ENCODE measurements at places on chromosomes 6 and 20. TPM values are rescaled to one million over a fixed set of nuclear protein-coding genes. Genes with fewer than 3 reads are reported as not detected.

- no peaks in the 10 kb centered on the region for H3K36me3 ChIP-seq
- no peak for DNase-seq
- H3K27me3 ChIP-seq: peaks cover 21% of the 10 kb centered on the region
- no peak overlapping the region for H3K4me3 ChIP-seq
Measured at GRCh38 chr6:29146179-29146578, 24.5 kb upstream of the OR2J2 start.

- no peak overlapping the region for H3K4me3 ChIP-seq
- H3K36me3 ChIP-seq: no peaks in the 10 kb centered on the region
- H3K4me1 ChIP-seq: no peaks in the 10 kb centered on the region
- H3K27me3 ChIP-seq: no peaks in the 10 kb centered on the region
- DNase-seq: no peak
Measured at GRCh38 chr6:60867548-60867947, 1418.5 kb downstream of the KHDRBS2 start.

GRCh38 chr6:33751771-33752645 lies 5.3 kb upstream of the IP6K3 start:
- H3K4me3 ChIP-seq: no peak overlapping the region
- no peak for DNase-seq
- no peak overlapping the region for H3K27ac ChIP-seq

GRCh38 chr6:119250036-119250435 lies 99.5 kb downstream of the MAN1A1 start:
- no peak overlapping the region for H3K4me3 ChIP-seq
- no peak overlapping the region for H3K27ac ChIP-seq
- H3K27me3 ChIP-seq: no peaks in the 10 kb centered on the region
- H3K36me3 ChIP-seq: peaks cover 16% of the 10 kb centered on the region

DNA sequence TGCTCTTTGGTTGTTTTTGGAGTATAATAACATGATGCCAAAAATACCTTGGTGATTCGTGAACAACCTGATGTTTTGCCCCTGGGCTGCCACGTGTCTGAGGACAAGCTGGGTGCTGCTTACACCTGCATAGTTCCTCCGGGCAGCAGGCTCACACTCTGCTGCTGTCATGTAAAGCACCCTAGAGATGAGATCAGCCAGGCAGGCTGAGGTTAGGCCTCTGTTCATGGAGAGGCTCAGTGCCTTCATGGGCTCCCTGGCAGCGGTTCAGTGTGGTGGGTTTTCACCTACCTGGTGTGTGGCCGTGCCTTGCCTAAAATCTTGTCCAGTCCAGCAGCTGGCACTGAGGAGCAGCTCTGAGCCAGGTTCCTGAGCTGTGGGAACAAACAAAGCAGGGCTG lies 60.1 kb upstream of the TAGAP start:
- H3K4me1 ChIP-seq: peaks cover 79% of the 10 kb centered on the region
- no peaks in the 10 kb centered on the region for H3K27me3 ChIP-seq
- peak; percentile 34 for DNase-seq
- H3K27ac ChIP-seq: peak overlapping the region; percentile 83
- no peaks in the 10 kb centered on the region for H3K36me3 ChIP-seq

DNA sequence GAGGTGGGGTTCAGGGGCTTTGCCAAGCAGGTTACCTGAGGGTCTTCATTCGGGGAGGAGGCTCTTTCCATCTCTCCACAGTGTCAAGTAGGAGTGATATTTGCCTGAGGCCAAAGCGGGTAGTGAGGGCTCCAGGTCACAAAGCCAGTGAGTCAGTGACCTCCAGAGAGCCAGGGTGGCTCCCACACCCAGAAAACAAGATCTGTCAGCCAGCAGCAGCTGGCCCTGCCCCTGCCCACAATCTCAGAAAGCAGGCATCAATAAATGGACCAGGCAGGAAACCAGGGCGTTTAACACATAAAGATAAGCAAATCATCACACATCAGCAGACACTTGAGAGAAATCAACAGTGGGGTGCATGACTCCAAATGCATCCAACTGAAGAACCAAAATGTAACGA lies 250.8 kb downstream of the CDH26 start:
- peaks cover 4% of the 10 kb centered on the region for H3K27me3 ChIP-seq
- H3K4me3 ChIP-seq: no peak overlapping the region
- no peak overlapping the region for H3K27ac ChIP-seq

DNA sequence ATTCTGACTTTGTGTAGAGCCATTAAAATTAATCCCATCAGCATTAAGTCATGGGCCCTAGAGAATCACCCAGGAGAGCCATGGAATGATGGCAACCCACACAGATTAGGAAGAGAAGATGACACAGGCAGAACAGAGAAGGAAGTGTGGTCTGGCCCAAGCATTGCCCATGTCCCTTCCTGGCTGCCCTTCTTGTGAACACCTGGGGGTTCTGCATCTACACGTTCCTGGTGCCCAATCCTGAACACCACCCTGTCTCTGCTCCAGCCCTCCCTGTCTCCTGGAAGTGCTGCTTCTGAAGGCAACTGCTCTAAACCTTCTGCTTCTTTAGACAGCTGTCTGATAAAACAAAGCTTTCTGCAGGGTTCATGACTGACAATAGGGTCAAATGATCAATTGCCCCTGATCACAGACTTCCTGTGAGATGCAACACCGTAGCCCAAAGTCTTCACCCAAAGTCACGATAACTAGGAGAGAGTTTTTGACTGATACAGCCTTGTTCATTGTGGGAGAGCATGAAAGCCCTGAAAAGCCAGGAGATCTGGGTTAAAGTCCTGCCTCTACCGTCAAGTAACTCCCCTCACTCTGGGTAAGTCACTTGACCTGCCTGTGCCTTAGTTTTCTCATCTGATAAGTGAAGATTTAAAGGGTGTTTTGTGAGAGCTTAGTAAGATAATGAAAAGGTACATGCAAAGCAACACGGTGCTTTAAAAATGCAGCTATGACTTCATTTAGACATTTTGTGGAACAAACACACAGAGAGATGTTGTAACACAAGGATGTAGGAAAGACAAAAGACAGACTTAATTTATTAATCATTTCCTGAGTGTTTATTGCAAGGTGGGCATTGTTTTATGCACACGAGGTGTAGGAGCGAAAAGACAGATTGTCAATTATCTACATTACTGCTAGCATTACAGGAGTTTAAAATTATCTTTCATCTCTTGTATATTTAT lies 291.2 kb upstream of the STXBP5 start:
- no peaks in the 10 kb centered on the region for H3K36me3 ChIP-seq
- no peak overlapping the region for H3K4me3 ChIP-seq
- no peaks in the 10 kb centered on the region for H3K27me3 ChIP-seq
- H3K4me1 ChIP-seq: peaks cover 3% of the 10 kb centered on the region

GRCh38 chr20:46928580-46929132 lies 34.0 kb downstream of the EYA2 start:
- H3K27ac ChIP-seq: no peak overlapping the region
- no peaks in the 10 kb centered on the region for H3K4me1 ChIP-seq
- no peaks in the 10 kb centered on the region for H3K36me3 ChIP-seq
- H3K27me3 ChIP-seq: peaks cover 24% of the 10 kb centered on the region

DNA sequence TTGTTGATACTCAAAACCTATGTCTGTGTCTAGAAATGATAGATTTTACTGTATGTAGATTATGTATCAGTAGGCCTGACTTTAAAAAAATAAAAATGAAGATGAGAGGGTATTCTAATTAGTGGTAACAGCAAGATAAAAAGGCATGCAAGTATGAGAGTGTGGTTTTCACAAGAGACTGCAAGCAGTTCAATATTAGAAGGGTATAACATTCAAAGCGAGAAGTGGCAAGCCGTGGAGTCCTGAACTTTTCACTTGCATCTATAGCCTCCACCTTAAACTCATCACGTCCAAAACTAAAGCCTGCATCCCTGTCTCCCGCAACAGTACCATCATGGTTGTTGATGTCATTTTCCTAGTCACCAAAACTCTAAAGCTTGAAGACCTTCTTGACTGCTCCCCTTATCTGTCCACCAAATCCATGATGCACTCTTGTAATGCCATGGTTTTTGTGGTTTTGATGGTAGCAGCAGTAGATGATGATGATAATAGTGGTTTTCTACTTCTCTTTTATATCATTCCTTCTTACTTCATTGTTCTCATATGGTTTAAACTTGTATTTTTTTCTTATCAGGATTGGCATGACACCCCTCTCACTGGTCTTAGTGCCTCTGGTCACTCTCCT lies 9.2 kb upstream of the CGA start:
- H3K4me1 ChIP-seq: no peaks in the 10 kb centered on the region
- no peak overlapping the region for H3K4me3 ChIP-seq
- H3K36me3 ChIP-seq: no peaks in the 10 kb centered on the region
- H3K27me3 ChIP-seq: peaks cover 16% of the 10 kb centered on the region

DNA sequence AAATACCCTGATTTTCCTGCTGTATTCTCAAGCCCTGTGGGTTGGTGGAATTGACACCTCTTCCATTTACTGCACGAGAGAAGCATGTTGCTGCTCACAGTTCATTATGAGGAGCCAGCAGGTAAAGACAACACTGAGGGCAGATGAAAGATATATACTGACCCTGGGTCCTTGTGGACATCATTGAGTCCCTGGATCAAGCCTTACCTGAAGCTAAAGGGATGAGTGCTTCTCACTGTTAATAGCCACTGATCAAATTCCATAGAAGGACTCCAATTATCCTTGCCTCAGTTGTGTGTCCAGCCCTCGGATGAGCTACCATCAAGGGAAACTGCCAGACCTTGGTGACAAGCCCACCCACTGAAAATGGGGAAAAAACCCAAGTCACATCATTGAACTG lies 7.7 kb upstream of the SIGLEC1 start:
- peaks cover 27% of the 10 kb centered on the region for H3K27me3 ChIP-seq
- H3K36me3 ChIP-seq: no peaks in the 10 kb centered on the region
- no peak overlapping the region for H3K27ac ChIP-seq

DNA sequence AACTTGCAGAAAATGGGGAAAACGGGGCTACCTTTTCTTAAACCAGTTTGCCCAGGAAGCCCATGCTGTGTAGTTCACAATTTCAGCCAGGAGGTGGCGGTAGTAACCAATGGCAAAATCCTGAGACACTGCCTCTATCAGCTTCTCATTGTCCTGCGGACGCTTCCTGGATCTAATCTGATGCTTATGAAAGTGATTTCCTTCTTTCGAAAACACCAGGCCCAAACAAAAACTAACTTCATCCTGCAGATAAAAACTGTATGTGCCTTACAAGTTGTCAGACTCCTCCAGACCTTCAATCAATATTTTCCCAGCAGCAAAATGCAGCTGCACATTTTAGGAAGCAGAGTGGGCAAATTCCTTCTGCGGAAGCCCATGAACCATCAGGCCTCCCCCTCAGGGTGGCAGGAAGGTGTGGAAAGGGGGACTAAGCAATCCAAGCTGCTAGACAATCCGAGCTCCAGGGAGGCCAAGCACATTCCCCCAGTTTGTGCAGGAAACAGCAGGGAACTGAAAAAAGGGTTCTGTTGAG lies 88.5 kb downstream of the LY86 start:
- peaks cover 44% of the 10 kb centered on the region for H3K4me1 ChIP-seq
- H3K27me3 ChIP-seq: no peaks in the 10 kb centered on the region
- H3K27ac ChIP-seq: peak overlapping the region; percentile 91
- peak; percentile 87 for DNase-seq
- no peaks in the 10 kb centered on the region for H3K36me3 ChIP-seq

- peaks cover 50% of the 10 kb centered on the region for H3K4me1 ChIP-seq
- H3K36me3 ChIP-seq: peaks cover 15% of the 10 kb centered on the region
- peak overlapping the region; percentile 56 for H3K27ac ChIP-seq
- no peaks in the 10 kb centered on the region for H3K27me3 ChIP-seq
Measured at GRCh38 chr6:44925100-44925739, 402.9 kb upstream of the RUNX2 start.

DNA sequence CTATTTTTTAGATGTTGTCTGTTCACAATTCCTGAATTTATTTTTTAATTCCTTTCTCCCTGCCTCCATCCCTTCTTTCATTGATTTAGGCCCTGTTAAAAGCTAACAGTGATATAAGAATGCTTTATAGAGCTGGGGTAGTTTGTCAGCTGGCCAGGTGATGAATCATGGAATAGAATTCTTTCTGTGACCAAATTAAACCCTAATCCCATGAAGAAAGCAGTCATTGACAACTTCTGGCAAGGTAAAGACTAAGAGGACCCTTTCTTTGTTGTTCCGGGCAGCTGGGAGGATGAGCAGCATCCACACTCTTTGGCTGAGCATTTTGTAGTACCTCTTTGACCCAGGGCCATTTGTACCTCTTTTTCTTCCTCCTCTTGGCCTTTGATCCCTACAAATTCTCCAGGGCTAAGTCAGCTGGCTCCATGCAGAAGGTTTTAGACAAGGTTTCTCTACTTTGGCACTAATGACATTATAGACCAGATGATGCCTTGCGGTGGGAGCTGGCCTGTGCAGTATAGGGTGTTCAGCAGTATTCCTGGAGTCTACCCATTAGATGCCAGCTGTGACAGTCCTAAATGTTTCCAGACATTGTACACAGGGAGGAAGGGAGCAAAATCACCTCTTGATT lies 102.9 kb downstream of the SLX4IP start:
- no peaks in the 10 kb centered on the region for H3K36me3 ChIP-seq
- DNase-seq: no peak
- H3K4me3 ChIP-seq: no peak overlapping the region
- H3K4me1 ChIP-seq: peaks cover 10% of the 10 kb centered on the region
- no peaks in the 10 kb centered on the region for H3K27me3 ChIP-seq
- no peak overlapping the region for H3K27ac ChIP-seq

- H3K27ac ChIP-seq: no peak overlapping the region
- no peaks in the 10 kb centered on the region for H3K36me3 ChIP-seq
- no peaks in the 10 kb centered on the region for H3K27me3 ChIP-seq
- H3K4me3 ChIP-seq: no peak overlapping the region
- no peaks in the 10 kb centered on the region for H3K4me1 ChIP-seq
Measured at GRCh38 chr20:61451009-61451408, 198.9 kb downstream of the CDH4 start.

GRCh38 chr20:23115822-23116221 lies 29.7 kb upstream of the CD93 start:
- no peak for DNase-seq
- H3K27me3 ChIP-seq: no peaks in the 10 kb centered on the region
- no peak overlapping the region for H3K4me3 ChIP-seq
- H3K4me1 ChIP-seq: peaks cover 2% of the 10 kb centered on the region
- H3K27ac ChIP-seq: no peak overlapping the region

DNA sequence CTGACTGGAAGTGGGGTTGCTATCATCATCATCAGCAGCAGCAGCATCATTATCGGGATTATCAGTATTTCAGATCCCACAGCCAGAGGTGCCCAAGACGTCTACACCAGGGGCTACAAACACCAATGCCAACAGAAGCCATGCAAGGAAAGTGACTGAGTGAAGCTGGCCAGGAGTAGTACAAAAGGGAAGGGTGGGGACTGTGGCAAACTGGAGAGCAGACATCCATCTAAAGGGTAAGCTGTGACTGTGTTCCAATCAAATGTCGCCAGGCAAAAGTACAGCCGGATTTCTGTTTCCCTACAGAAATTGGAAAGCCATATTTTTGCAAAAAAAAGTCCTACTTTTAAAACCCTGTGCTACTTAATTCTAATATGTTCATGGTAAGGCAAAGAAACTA lies 50.0 kb downstream of the PREX1 start:
- no peak for DNase-seq
- no peak overlapping the region for H3K27ac ChIP-seq
- H3K27me3 ChIP-seq: no peaks in the 10 kb centered on the region

The SYNJ2 gene
- 35.8 TPM for total RNA-seq

The NOX3 gene
- not detected for total RNA-seq

The ADTRP gene
- 2.4 TPM for total RNA-seq

The ZSCAN12 gene
- total RNA-seq: 7.5 TPM

The WFDC5 gene
- total RNA-seq: not detected

The PRDM1 gene
- 30.8 TPM for total RNA-seq

The FKBP1C gene
- 0.67 TPM for total RNA-seq

The GNRH2 gene
- 2.0 TPM for total RNA-seq

The EHMT2 gene
- 71.6 TPM for total RNA-seq

The MCCD1 gene
- total RNA-seq: not detected

The PBOV1 gene
- not detected for total RNA-seq

The PI3 gene
- not detected for total RNA-seq

The MAN1A1 gene
- total RNA-seq: 10.6 TPM

The CPXM1 gene
- 0.12 TPM for total RNA-seq

Data from activated CD4-positive, alpha-beta T cell treated with anti-CD3 and anti-CD28 coated beads, Interleukin-2, amount 10 ng/mL, durations not matched to agents 7 days and 5 days (primary cell).